ENCODE measurements at places on chromosomes 6 and 20.

DNA sequence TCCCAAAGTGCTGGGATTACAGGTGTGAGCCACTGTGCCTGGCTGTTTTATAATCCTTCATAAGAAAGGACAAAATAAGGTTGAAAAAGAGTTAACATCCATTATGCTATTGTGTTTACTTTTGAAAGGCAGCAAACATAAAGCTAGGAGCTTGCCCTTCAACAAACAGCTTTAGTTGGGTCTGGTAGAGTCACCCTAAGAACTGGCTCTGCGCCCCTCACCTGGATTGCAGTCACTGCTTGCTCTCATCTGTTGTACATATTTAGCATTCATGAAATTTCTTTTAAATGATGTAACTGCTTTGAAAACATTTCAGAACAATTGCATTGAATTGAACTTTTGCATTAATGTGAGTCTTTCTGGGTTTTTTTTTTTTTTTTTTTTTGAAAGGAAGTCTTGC lies 38.9 kb downstream of the JARID2 start:
- no peak for DNase-seq

DNA sequence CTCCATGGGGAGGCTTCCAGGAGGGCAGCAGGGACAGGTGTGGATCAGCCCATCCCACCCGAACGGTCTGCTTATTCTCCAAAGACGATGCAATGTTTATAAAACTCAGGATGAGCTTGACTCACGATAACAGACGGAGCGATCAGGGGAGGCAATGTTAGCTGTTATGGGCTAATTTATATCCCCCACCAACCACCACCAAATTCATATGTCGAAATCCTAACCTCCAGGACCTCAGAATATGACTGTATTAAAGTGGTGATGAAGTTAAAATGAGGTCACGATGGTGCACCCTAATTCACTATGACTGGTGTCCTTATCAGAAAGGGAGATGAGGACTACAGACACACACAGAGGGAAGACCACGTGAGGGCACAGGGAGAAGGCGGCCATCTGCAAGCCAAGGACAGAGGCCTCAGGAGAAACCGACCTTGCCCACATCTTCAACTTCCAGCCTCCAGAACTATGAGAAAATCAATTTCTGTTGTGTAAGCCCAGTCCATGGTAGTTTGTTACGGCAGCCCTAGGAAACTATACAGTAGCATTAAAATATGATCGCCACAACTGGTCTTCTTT lies 7.0 kb downstream of the ADTRP start:
- no peak for DNase-seq

GRCh38 chr20:51131811-51132210 lies 108.9 kb upstream of the KCNG1 start:
- DNase-seq: no peak

- no peak for DNase-seq
Measured at GRCh38 chr6:122839906-122840305, 50.8 kb downstream of the SMPDL3A start.

- DNase-seq: no peak
Measured at GRCh38 chr6:11459079-11459610, 78.4 kb upstream of the TMEM170B start.

- no peak for DNase-seq
Measured at GRCh38 chr20:38859070-38859690, 53.7 kb downstream of the PPP1R16B start.

DNA sequence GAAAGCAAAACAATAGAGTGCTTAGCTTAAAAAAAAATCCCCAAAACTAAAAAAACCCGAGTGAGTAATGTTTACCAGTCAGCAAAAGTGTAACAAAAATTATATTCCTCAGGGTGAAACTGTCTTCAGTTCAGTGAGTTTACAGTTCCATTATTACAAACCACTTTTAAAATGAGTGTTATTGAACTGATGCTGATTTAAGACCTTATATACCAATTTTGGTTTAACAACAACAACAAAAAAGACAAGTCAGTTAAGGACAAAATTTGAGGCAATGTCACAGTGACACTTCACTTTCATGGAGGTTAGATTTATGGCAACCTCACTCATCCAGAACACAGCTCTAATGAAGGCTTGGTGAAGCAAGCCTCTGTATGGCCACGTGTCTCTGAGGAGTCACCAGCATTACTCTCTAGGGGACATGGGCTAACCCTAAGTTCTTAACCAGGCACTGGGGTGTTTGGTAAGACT lies 630.8 kb downstream of the PHF3 start:
- DNase-seq: no peak

DNA sequence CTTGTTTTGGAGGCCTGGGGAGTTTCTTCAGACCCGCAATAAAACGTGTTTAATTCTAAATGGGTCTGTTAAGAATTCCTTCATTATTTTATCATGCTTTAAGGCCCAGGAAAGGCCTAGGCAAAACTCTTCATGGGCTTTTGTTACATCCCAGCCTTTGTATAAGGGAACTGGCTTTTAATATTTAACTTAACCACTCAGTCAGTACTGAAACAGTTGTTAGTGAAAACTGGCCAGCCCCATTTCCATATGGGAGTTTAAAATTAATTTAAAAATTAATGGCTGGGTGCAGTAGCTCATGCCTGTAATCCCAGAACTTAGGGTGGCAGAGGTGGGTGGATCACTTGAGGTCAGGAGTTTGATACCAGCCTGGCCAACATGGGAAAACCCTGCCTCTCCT lies 213.2 kb upstream of the FKBP1C start:
- DNase-seq: no peak

GRCh38 chr20:54189630-54190029 lies 15.8 kb upstream of the CYP24A1 start:
- DNase-seq: no peak

DNA sequence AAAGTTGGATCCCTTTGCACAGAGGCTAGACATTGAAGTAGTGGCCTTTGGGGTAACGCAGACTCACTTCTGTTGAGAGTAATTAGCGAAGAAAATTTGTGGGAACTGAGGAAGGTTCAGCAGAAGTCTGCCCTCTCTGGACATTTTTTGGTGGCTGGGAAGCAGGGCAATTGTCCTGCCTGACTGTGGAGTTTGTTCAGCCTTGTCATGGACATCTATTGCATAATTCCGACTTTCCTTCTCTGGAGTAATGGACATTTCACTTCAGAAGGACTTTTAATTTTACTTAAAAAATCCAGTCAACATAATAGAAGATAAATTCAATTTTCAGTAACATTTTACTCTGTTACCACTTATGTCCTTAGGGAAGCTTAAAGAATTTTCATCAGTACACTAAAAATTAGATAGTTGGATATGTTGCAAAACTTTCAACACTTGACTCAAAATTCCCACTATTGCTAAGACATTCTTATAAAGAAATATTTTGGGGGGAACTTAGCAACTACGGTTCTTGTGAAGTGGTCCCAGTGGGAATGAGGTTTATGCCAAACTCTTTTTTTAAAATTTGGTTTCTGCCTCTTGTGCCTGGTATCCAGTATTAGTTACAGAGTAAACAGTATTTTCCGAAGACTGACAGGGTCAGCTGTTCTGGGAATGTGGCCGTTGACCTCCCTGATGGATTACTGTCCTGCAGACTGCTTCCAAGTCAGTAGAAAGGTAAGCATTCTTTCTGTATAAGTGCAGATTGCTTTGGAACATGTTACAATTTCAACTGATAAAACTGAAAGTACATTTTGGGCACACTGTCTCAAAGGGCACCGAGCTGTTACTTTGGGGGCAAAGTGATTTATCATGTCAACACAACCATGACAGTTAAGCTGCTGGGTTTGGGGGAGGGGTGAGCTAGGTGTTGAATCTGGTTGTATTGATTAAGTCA lies 100.6 kb upstream of the MLIP start:
- no peak for DNase-seq

DNA sequence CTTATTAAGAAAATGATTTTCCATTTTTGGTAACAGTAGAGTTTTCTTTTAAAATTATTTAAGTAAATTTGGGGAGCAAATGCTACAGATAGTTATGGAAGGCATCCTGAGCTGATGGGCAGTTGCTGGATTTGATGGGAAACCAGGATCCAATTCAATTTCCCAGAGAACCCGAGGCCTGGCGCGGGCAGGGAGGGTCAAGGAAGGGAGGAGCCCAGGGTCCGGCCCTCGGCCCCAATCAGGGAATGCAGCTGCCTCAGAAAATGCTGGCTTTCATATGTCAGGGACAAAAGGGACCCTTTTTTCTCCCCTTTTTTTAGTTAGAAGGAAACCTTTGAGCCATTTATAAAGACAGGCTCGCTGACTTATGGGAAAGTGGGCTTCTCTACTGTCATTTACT lies 42.1 kb downstream of the CTCFL start:
- no peak for DNase-seq

DNA sequence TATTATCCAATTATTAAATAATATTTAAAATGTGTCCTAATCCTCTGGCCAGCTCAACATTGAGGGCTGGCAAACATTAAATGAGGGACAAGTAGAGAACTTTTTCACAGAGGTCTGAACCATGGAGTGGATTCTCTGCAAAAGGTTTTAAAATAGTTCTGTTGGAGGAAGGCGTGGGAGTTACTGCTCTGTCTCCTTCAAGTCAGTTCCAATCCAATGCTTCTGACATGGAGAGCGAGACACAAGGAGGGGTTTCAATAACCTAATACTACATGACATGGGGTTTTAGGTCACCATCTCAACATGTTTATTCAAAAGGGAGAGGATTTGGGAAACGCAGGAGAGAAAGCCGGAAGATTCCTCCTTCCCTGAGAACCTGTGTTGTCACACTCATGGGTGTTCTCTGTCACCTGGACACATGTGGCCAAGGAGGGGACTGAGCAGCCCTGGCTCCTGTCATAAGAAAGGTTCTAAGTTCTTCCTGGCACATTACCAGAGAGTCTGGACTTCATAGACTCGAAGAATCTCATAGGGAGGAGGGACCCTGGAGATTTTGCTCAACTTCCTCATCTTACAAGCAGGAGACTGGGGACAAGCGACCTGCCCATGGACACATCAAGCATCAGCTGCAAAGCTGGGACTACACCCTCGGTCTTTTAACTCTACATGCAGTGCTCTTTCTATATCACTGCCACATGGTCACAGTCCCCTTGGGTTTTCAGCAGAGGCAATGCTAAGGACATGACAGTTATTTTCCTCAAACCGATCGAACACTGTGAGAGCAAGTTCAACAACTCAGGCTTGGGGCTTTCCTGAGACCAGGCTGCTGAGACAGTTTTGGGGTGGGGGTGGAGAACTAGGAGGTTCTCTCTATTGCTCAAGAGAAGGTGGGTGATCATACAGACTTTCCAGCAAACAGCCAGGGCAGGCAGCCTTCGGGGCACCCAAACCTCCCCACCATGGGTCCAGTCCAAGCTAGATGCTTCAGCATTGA lies 38.6 kb downstream of the PRDM1 start:
- no peak for DNase-seq

DNA sequence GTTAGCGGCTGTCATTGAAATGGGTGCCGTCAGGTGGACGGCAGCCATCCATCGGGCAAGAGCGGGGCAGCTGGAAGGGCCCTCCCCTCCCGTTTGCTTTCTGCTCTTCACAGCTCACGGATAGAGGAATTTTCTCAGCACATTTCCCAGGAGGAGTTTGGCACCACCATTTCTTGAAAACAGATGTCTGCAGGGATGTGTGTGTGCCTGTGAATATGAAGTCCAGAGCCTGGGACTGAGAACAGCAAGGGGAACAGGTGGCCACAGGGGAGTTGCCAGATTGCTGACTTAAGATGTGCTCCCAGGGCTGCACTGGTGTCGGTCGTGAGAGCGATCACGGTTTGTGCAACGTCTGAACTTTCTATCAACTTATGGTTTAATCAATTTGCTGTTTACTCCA lies 22.1 kb upstream of the ECI2 start:
- no peak for DNase-seq

DNA sequence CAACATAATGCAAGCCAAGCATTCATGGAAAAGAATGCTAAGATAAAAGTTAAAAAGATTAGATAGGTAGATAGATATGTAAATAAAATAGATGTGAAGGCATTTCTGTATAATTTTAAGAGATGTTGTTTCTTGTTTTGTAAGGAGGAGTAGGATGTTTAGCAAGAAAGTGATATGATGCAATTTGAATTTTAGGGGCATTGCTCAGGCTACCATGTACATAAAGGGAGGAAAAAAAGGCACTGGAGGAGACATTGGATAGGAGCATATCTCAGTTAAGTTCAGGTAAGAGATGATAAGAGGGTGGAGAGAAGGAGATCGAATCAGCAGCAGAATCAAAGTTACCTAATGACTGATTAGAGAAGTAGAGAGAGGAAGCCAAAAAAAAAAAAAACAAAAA lies 194.7 kb downstream of the TENT5A start:
- no peak for DNase-seq

GRCh38 chr20:4973330-4974097 lies 27.8 kb downstream of the SLC23A2 start:
- no peak for DNase-seq

- DNase-seq: no peak
Measured at GRCh38 chr6:122428781-122429180, 29.3 kb downstream of the HSF2 start.

DNA sequence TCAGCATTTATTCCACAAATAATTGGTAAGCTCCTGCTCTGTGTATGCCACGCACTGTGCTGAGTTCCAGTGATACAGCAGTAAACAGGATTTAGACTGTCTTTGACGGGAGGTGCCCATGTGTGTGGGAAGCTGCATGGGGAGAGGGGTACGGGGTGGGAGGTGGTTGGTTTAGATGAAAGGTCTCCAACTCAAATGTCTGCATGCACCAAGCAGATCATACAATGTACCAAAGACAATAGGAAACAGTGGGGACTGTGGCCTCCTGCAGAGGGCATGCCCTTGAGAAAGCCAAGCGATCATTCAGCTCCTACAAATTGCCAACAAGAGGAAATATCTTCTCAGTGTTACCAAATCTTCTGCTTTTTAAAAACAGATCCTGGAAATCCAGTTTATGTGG lies 36.1 kb downstream of the SLC22A2 start:
- no peak for DNase-seq

DNA sequence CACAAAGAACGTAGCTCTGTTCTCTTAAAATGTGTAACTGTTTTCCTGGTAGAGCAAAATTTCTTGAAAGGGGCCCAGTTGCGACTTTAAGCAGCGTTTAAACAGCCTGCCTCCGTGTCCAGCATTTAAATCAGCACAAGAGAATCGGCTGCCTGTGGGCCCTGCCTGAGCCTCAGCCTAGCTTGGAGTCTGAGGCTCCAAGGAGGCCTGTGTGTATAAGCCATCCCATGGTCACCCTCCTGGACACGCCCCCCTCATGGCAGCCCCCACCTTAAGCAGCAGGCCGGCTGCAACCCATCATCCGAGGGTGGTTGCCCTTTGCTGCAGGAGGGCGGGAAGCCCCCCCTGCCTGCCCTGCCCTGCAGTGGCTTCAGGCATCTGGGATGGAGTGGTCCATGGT lies 18.9 kb downstream of the SDCBP2 start:
- no peak for DNase-seq

DNA sequence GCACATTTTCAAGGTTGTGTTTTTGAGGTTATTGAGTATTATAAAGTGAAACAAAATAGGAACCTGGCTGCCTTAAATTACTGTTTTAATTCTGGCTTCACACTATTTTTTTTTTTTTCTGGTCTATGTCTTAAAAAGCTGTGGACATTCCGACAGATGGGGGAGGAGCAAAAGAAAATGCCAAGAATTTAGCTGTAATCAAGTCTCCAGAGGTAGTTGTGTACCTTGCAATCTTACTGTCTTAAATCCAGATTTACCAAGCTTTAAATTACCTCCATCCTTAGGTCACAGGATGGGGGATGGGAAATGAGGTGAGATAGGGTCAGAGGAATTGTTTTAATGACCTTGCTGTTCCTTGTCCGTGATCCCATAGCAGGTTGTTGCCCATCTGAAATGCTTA lies 182.8 kb downstream of the UTRN start:
- DNase-seq: no peak

- DNase-seq: no peak
Measured at GRCh38 chr20:46709459-46710152, at the start of gene SLC2A10. Gene SLC2A10 (plus strand): TSS chr20:46709649. CDS start chr20:46709737, 88 bp downstream.
